Kidney (tissue), 22 donors: ENCODE measurements at places on chromosomes 5 and 9.
A peak's percentile ranks its signal among the peaks of the same experiment; 100 is the strongest.

DNA sequence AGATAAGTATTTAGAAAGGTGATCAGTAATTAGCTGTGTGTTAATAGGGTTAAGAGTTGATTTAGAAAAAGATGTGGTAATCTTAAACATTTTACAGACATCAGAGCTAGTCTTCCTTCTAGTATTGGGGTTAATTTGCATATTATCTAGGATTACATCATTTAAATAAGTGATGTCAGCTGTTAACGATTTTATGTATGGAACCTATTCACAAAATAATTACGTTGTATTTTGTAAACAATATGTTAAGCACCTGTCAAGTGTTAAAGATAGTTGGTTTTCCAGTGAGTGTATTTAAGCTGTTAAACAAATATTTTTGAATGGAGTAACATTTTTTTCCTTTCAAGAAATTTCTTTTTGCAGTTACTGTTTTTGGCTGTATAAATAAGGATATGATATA, 2.2 kb downstream of the DCP2 start:
- no peaks in the 10 kb centered on the region for H3K36me3 ChIP-seq
- no peak for DNase-seq
- peaks cover 7% of the 10 kb centered on the region for H3K4me1 ChIP-seq

GRCh38 chr9:126617003-126617822, 3.5 kb downstream of the LMX1B start:
- H3K4me1 ChIP-seq, result peaks cover under 1% of the 10 kb centered on the region
- peak; percentile 43 for DNase-seq
- no peak overlapping the region for H3K4me3 ChIP-seq
- H3K36me3 ChIP-seq, result no peaks in the 10 kb centered on the region
- H3K27ac ChIP-seq, result no peak overlapping the region

DNA sequence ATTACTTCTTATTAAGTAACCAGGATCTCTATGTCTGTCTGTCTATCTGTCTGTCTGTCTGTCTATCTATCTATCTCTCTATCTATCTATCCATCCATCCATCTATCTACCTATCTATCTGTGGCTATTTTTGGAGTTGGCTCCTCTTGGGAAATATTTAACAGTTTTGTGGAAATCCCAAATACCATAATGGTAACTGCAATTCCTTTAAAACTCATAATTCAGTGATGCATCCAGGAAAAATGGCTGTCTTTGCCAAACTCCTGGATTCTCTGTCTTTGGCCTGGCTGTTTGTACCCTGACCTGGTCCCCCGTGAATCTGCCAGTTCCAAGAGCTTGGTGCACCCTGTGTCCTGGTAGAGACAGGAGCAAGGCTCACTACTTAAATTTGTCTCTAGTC, 197.0 kb downstream of the PCSK1 start:
- no peaks in the 10 kb centered on the region for H3K36me3 ChIP-seq
- DNase-seq, result no peak
- peak overlapping the region; percentile 29 for H3K27ac ChIP-seq
- no peaks in the 10 kb centered on the region for H3K4me1 ChIP-seq
- H3K27me3 ChIP-seq, result no peaks in the 10 kb centered on the region

DNA sequence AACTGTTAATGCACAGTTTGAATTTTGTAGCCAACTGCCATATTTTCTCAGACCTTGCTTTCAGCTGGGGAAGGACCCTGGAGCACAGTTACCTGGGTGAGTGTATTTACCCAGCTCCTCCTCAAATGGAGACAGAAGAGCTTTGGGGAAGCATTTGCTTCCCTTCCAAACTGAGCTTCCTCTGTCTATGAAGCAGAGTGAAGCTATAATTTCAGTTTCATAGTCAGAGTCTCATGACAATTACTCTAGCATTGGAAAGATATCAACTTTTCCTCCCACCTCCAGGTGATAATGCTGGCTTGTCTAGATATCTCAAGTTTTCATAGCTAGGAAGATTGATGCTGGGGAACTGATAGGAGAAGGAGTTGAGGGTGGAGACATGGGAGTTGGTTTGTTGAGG, 406.4 kb upstream of the CLINT1 start:
- H3K4me1 ChIP-seq, result no peaks in the 10 kb centered on the region
- no peak overlapping the region for H3K27ac ChIP-seq
- H3K27me3 ChIP-seq, result no peaks in the 10 kb centered on the region
- no peaks in the 10 kb centered on the region for H3K36me3 ChIP-seq

DNA sequence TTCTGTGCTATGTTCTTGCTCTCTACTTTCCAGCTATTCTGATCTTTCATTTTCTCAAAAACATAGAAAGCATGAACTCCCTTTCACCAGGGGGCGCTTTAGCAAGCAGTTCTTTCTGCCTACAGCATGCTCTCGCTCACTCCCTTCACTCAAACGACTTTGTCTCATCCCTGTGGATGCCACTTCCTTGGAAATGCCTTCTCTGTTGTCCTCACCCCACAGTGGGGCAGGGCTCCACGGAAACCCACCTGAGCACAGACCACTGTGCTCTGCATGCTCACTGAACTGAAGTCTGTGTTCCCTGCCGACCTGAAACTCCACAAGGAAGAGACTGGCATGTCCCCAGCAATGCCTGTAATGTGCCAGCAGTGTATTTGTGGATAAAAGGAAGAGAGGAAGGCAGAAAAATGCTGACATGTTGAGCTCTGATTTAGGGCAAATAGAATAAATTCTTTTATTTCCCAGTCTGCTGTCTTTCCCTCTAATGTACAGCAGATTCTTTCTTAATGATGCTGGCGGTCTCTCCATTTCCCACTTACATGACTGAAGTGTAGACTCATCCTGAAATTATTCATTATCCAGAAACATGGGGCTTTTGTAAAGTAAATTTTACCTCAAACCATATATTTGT, 4.9 kb upstream of the ROR2 start:
- no peak for DNase-seq
- H3K4me3 ChIP-seq, result no peak overlapping the region
- no peaks in the 10 kb centered on the region for H3K36me3 ChIP-seq
- H3K27ac ChIP-seq, result no peak overlapping the region

DNA sequence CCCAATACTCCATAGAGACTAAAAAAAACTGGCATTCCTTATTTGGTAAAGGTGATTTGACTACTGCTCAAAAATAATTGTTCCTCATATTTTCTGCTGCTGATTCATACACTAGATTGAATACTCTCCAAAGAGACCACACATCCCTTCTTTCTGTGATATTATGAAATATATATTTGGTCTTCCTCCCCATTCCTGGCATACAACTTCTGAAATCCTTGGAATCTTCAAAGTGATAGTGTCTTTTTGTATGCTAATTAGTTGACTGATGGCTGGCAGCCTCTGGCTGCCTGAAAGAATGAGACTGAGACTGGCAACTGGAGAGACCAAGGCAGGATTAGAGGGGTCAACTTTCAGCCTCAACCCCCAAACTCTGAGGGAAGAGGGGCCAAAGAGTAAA, 348.0 kb upstream of the RFX3 start:
- DNase-seq, result no peak
- no peaks in the 10 kb centered on the region for H3K27me3 ChIP-seq
- H3K36me3 ChIP-seq, result no peaks in the 10 kb centered on the region
- H3K27ac ChIP-seq, result no peak overlapping the region
- no peak overlapping the region for H3K4me3 ChIP-seq
- H3K4me1 ChIP-seq, result no peaks in the 10 kb centered on the region

DNA sequence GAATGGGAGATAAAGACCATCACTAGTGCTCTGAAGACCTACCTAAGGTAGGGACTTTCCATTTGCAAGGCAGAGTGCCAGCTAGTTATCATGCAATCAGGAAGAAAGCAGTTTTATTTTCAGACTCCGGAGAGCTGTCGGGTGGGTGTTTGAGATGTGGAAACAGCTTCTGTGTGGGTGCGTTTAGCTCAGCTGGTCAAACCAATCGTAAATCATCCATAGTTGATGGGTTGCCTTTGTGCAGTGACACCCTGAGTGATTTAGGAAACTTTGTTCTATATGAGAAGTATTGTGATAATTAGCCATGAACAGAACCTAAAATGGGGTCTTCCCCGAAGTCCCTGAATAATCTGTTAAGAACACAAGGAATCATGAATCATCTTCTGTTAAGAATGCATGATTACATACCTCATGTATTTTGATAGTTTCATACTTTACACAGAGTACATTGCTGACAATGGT, 284.3 kb downstream of the ARHGAP26 start:
- no peak overlapping the region for H3K27ac ChIP-seq
- peaks cover 2% of the 10 kb centered on the region for H3K36me3 ChIP-seq
- DNase-seq, result no peak
- no peaks in the 10 kb centered on the region for H3K27me3 ChIP-seq
- peaks cover 4% of the 10 kb centered on the region for H3K4me1 ChIP-seq

GRCh38 chr5:1363160-1363559, 18.3 kb upstream of the CLPTM1L start:
- no peaks in the 10 kb centered on the region for H3K36me3 ChIP-seq
- H3K27me3 ChIP-seq, result no peaks in the 10 kb centered on the region
- DNase-seq, result no peak
- H3K27ac ChIP-seq, result no peak overlapping the region
- H3K4me1 ChIP-seq, result no peaks in the 10 kb centered on the region
- no peak overlapping the region for H3K4me3 ChIP-seq

DNA sequence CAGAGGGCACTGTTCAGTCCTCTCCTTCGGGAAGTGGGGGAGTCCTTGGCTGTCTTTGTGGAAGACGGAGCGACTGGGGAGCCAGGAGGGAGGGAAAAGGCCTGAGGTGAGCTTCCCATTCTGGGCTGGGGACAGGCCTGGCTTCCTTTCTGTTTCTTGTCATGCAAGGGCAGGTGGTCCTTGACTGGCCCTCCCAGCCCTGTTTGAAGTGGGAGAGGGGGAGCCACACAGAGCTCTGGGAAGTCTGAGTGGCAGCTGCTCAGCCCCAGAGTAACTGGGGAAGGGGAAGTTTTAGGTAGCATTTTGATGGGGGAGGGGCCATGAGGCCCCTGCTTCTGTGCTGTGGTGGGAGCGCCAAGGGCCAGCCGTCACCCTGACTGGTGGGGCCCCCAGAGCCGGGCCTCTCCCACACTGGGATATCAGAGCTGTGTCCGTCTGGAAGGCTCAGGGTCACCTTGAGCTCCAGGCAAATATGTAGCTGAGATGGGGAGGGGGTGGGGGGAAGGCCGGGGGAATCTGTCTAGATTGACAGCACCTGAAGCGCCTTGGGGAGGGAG, 6.5 kb downstream of the UNC5A start:
- no peaks in the 10 kb centered on the region for H3K4me1 ChIP-seq
- H3K4me3 ChIP-seq, result no peak overlapping the region
- H3K27ac ChIP-seq, result no peak overlapping the region
- no peaks in the 10 kb centered on the region for H3K36me3 ChIP-seq
- peaks cover 15% of the 10 kb centered on the region for H3K27me3 ChIP-seq

DNA sequence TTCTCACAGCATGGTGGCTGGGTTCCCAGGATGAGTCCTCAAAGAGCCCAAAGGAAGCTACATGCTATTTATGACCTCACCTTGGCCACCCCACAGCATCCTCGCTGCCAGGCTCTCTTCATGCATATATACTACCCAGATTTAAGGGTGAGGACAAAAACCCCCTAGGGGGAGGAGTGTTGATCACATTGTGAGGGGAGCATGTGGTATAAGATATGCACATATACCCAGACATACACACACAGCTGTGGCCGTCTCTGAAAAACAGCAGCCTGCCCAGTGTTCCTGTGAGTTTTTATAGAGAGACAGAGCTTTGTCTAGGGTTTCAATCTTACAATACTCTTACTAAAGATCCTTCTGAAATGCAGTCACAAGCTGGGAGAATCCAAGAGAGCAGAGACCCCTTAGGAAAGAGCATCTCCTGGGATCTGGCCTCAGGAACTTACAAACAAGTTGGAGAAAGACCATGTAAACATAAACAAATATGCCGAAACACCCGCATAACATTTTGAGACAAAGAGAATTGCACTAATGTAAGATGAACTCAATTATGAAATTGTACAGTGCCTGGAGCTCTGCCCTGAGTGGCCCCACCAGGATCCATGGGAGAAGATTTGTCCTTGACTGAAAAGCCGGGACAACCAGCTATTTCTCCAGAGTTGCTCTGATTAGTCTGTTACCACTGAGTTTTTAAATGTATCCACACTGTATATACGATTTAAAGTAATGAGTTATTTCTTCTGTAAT, 146.4 kb downstream of the GADD45G start:
- no peak overlapping the region for H3K27ac ChIP-seq
- peaks cover 5% of the 10 kb centered on the region for H3K4me1 ChIP-seq
- no peak overlapping the region for H3K4me3 ChIP-seq
- no peak for DNase-seq
- H3K27me3 ChIP-seq, result no peaks in the 10 kb centered on the region
- no peaks in the 10 kb centered on the region for H3K36me3 ChIP-seq

- H3K4me3 ChIP-seq, result no peak overlapping the region
- no peaks in the 10 kb centered on the region for H3K27me3 ChIP-seq
Observed at GRCh38 chr5:80834710-80835109, 125.5 kb upstream of the RASGRF2 start.

GRCh38 chr5:2537378-2538145, 213.9 kb downstream of the IRX2 start:
- H3K27me3 ChIP-seq, result peaks cover 13% of the 10 kb centered on the region
- H3K36me3 ChIP-seq, result no peaks in the 10 kb centered on the region
- no peaks in the 10 kb centered on the region for H3K4me1 ChIP-seq
- no peak for DNase-seq
- no peak overlapping the region for H3K4me3 ChIP-seq

GRCh38 chr9:134169724-134170401, 5.5 kb upstream of the RNU6ATAC start:
- H3K36me3 ChIP-seq, result no peaks in the 10 kb centered on the region
- no peaks in the 10 kb centered on the region for H3K27me3 ChIP-seq
- H3K27ac ChIP-seq, result no peak overlapping the region
- peaks cover 7% of the 10 kb centered on the region for H3K4me1 ChIP-seq
- no peak for DNase-seq

DNA sequence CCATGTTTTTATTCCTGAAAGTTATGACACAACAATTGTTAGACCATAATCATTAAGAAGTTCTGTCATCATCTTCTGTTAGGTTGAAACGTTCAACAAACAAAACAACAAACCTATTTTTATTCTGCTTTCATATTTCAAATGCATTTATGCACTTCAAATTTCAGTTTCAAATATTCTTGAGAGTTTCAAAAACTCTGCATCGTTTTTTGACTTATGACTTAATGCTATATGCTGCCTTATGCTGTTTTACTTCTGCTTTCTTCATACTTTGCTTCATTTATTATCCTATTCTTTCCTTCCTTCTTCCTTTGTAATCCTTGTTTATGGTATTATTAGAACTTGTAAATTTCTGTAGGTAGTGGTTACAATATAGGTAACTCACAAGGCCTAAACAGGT, 95.0 kb downstream of the PCSK1 start:
- no peak for DNase-seq
- peaks cover 22% of the 10 kb centered on the region for H3K4me1 ChIP-seq
- H3K36me3 ChIP-seq, result no peaks in the 10 kb centered on the region
- H3K4me3 ChIP-seq, result no peak overlapping the region
- no peaks in the 10 kb centered on the region for H3K27me3 ChIP-seq

GRCh38 chr9:100700689-100701318, 122.9 kb downstream of the CAVIN4 start:
- H3K4me3 ChIP-seq, result no peak overlapping the region
- peak; percentile 14 for DNase-seq
- H3K27me3 ChIP-seq, result no peaks in the 10 kb centered on the region
- no peaks in the 10 kb centered on the region for H3K4me1 ChIP-seq
- H3K36me3 ChIP-seq, result no peaks in the 10 kb centered on the region
- H3K27ac ChIP-seq, result no peak overlapping the region

GRCh38 chr9:16030528-16031185, 477.8 kb downstream of the CCDC171 start:
- no peak overlapping the region for H3K27ac ChIP-seq
- DNase-seq, result no peak
- no peaks in the 10 kb centered on the region for H3K36me3 ChIP-seq
- no peaks in the 10 kb centered on the region for H3K4me1 ChIP-seq

- peaks cover 35% of the 10 kb centered on the region for H3K4me1 ChIP-seq
- no peak for DNase-seq
- peak overlapping the region; percentile 74 for H3K27ac ChIP-seq
- no peak overlapping the region for H3K4me3 ChIP-seq
Observed at GRCh38 chr5:141870871-141871270, 7.3 kb downstream of the PCDH1 start.

GRCh38 chr9:114804505-114804904, 1.3 kb downstream of the TNFSF15 start:
- peak overlapping the region; percentile 58 for H3K27ac ChIP-seq
- no peaks in the 10 kb centered on the region for H3K36me3 ChIP-seq
- peaks cover 8% of the 10 kb centered on the region for H3K4me1 ChIP-seq
- DNase-seq, result peak; percentile 54
